ENCODE measurements at places on chromosomes 11 and 22. TPM values are rescaled to one million over a fixed set of nuclear protein-coding genes. Genes with fewer than 3 reads are reported as not detected.

Gene RIBC2
- total RNA-seq = 1.9 TPM

Gene C11orf86
- not detected for total RNA-seq

Gene ATF4
- 70.2 TPM for total RNA-seq

DNA sequence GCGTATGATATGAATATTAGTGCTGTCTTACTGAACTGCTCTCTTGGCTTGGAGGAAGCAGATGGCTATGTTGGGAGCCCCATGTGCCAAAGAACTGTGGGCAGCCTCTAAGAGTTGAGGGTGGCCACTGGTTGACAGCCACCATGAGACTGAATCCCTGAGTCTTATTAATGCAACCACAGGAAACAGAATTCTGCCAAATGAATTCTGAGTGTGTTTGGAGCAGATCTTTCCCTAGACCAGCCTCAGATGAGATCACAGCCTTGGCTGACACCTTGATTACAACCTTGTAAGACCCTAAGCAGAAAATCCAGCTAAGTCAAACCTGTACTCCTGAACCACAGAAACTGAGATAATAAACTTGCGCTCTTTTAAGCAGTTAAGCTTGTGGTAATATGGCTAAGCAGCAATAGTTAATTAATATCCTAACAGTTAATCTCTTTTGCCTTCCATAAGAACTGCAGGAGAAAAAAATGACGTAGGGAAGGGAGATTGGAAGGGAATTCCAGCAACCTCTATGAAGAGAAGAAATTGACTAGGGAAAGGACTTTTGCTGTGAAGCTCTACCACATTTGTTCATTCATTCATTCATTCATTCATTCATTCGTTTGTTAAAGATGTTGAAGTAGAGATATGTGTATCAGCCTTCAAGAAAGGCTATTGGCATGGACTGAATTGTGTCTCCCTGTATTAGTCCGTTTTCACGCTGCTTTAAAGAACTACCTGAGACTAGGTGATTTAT, 26.8 kb downstream of the ADM start:
- no peak for DNase-seq

GRCh38 chr11:74279256-74279655, 32.2 kb downstream of the P4HA3 start:
- DNase-seq = no peak

DNA sequence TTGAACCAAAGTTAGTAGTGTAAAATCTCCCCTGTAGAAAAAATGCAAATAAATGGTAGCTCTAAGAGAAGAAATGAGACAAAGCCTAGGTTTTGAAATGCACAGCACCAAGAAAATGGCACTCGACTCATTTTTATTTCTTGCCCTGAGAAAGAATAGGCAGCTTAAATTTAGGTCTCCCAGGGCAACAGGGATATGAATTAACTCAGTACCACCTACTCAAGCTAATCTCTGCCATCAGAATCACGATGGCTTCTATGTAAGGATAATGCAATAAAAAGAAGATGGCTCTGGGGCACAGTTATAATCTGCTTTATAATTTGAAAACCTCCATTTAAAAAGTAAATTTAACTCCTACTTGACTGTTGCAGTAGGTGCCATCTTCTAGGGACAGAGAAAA, 1784.3 kb downstream of the LRRC4C start:
- DNase-seq = no peak

All from cerebellum (tissue), 4 donors.